ENCODE measurements at places on chromosomes 6 and 20.

- no peak for DNase-seq
Observed at GRCh38 chr6:130958468-130958867, 104.6 kb downstream of the EPB41L2 start.

DNA sequence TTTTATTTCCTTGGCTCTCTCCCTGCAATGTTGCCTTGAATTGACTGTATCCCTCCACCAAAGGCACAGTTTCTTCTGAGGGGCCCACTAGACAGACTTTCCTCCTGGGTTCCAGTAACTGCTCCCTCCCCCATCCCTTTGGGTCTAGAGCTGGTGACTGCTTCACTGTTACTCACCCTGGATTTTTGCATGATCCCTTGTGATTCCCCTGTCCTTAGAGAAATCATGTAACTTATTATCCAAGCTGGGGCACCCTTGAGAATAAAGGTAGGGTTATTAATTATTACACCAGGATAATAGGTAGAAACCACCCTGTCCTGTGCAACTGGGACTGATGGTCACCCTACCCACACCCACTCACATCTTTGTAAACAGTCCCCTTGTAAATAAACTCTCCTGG lies 67.5 kb upstream of the FYN start:
- no peak for DNase-seq

- DNase-seq = no peak
Observed at GRCh38 chr6:18742406-18742805, 355.3 kb downstream of the RNF144B start.

GRCh38 chr6:6559994-6560570 lies 28.4 kb upstream of the LY86 start:
- DNase-seq = no peak

DNA sequence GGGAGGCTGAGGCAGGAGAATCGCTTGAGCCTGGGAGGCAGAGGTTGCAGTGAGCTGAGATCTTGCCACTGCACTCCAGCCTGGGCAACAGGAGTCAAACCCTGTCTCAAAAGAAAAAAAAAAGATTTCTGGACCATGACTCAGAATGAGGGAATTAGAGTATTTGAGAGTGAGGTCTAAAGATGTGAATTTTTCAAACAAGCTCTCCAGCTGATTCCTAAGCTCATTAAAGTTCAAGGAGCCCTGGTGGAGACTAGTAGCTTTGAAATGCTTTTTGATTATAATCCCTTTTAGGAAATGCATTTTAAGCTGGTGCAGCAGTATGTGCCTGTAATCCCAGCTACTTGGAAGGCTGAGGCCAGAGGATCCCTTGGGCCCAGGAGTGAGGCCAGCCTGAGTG lies 21.8 kb upstream of the SRF start:
- DNase-seq = no peak

GRCh38 chr6:142879076-142879475 lies 65.9 kb downstream of the HIVEP2 start:
- DNase-seq = no peak

GRCh38 chr6:38549795-38550194 lies 89.9 kb downstream of the BTBD9 start:
- no peak for DNase-seq

GRCh38 chr6:157725836-157726235 lies 97.2 kb upstream of the SNX9 start:
- DNase-seq = no peak

DNA sequence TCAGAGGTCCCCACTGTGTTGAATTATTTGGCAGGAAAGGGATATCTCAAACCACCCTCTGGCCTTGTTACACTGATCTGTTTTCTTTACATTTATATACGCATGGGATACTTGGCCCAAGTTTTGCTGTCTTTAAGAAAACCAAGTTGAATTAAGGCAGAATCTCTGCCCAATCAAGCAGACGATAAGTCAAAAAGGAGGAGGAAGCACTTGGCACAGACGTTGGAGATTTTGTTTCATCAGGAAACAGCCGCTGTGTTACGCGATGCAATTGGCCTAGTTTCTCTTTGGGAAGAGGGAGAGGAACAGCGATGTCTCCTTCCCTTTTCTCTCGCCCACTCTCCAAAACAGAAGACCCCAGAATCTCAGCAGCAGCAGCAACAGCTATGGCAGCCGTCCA lies 20.2 kb upstream of the NAA20 start:
- DNase-seq = no peak

- DNase-seq = no peak
Observed at GRCh38 chr6:39933669-39934130, 562 bp downstream of the MOCS1 start.

DNA sequence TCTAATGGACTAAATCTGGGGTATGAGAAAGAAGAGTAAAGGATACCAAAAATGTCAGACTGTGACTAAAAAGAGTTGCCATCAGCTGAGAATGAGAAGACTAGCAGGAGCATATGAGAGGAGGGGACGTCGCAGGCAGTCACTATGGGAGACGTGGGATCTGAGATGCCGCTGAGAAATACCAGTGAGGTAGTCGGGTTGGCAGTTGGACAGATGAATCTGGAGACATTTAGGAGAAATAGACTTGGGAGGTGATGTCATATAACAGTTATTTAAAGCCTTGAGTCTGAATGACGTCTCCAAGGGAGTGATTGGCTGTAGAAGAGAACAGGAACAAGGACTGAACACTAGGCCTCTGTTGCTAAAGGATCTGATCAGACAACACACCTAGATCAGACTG lies 51.5 kb upstream of the TRIM26 start:
- DNase-seq = no peak

DNA sequence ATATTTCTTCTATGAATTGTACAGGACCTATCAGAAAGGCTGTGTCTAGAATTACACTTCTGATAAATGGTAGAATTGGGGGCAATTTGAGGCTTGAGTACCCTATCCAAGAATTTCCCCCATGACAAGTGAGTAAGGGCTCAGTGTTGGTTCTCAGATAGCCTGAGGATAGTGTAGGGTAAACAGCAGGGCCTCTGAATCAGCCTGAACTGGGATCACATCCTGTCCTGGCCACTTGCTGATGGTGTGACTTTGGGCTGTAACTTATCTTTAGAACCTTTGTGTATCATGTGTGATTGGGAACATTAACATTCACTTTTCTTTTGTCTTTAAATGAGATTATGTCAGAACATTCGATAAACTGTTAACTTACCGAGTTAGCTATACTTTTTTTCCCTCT lies 151.0 kb downstream of the CLIC5 start:
- DNase-seq = no peak

- no peak for DNase-seq
Observed at GRCh38 chr20:45253261-45253660, 1.1 kb downstream of the SLPI start.

DNA sequence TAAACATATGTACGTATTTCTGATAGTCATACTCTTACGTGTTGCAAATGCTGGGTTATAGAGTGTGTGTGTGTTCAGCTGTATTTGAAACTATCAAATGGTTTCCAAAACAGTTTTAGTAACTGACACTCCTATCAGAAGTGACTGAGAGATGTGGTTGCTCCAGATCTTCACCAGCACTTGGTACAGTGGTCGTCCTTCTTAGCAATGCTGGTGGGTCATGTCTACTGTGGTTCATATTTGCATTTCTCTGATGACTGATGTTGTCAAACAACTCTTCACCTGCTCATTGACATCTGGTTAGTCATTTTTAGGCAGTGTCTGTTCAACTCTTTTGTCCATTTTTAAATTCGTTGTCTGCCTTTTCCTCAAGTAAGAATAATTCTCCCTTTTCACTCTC lies 259.3 kb downstream of the KIF16B start:
- no peak for DNase-seq

DNA sequence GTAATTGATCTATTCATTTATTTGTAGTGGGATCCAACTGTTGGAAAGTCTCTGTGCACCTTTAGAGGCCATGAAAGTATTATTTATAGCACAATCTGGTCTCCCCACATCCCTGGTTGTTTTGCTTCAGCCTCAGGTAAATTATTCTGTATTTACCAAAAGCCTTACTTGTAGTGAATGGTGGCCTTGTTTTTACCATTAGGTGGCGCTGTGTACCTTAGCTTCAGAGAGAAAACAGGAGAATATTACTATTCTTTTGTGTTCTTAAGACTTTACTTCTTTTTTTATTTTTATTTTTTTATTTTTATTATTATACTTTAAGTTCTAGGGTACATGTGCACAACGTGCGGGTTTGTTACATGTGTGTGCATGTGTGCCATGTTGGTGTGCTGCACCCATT lies 23.7 kb downstream of the PEX7 start:
- peak; percentile 15 for DNase-seq

DNA sequence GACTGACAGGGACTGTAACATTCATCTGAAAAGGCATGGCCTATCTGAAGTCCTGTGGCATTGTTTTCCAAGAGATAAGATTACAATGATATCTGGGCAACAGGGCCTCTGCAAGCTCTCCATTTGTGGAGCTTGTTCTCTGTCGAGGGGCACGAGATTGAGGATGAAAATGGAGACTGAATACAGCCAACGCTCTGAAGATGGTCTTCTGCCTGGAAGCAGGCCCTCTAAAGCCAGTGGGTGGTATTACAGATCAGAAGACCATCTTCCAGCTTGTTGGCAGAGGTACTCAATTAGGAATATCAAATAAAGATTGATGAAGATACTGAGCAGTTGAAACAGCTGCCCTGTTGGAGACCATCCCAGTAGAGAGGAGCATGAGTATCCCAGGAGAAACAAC lies 288.2 kb downstream of the CENPW start:
- DNase-seq = no peak

DNA sequence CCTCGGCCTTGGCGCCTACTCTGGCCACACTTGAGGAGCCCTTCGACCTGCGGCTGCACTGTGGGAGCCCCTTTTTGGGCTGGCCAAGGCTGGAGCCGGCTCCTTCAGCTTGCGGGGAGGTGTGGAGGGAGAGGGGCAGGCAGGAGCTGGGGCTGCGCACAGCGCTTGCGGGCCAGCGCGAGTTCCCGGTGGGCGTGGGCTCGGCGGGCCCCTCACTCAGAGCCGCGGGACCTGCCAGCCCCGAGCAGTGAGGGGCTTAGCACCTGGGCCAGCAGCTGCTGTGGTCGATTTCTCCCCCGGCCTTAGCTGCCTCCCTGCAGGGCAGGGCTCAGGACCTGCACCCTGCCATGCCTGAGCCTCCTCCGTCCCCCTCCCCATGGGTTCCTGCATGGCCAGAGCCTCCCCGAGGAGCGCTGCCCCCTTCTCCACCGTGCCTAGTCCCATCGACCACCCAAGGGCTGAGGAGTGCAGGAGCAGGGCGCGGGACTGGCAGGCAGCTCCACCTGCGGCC lies 136.8 kb downstream of the EPHA7 start:
- no peak for DNase-seq

GRCh38 chr20:46631874-46632446 lies 19.3 kb downstream of the SLC13A3 start:
- DNase-seq = no peak

GRCh38 chr6:161596807-161597520 lies 323.1 kb upstream of the AGPAT4 start:
- no peak for DNase-seq

DNA sequence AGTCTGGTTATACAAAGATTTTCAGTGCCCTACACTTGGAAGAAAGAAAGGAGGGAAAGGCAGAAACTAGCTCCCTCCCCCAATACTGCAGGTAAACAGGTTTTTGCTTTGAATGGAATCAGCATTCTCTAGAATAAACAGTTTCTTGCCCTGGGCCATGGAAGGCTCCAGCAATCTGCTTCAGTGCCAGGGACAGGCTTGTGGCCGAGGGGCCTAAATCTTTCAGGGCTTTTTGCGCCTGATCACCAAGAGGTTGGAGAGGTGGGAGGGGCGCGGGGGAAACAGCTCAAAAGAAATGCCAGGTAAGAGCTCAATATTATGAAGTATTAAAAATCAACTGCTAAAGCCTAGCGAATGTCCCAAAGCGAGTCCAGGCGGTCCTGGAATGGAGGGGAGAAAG lies 23.8 kb downstream of the TFAP2B start:
- no peak for DNase-seq

DNA sequence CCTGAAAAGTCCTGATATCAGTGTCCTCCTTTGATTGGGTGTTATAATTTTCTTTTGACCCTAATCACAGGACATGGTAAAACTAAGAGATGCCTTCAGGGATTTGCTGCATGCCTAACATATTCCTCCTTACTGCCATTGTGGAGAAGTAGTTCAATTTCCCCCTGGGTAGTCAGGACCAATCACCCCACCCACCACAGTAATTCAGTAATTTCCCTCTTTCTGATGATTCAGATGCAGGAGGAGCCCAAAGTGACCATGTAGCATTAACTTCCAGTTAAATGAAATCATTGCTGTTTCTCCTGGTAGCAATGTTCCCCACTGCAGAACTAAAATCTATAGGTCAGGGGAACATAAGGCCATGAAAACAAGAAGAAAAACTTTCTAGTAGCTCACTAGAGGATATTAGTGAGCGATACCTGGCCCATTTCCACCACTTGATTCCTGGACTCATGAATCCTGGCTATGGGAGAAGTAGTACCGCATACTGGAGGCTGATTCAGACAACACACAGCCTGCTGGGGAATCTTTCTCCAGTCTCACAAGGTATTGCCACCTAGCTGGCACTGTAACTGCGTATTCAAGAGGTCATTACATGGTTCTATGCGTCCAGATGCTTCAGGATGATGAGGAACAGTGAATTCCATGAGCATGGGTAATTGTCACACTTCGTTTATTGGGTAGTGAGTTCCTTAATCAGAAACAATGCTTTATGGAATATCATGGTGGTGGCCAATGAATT lies 561.2 kb downstream of the HAO1 start:
- no peak for DNase-seq

DNA sequence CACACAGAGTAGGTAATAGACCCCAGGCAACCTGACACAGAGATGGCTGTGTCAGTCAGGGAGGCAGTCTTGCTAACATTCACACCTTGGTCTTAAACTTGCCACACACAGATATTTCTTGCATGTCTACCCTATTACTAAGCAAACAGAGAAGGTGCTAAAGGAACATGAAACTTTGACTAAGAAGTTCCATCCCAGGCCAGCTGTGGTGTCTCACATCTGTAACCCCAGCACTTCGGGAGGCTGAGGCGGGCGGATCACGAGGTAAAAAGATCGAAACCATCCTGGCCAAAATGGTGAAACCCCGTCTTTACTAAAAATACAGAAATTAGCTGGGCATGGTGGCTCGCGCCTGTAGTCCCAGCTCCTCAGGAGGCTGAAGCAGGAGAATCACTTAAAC lies 222.4 kb upstream of the JARID2 start:
- no peak for DNase-seq

DNA sequence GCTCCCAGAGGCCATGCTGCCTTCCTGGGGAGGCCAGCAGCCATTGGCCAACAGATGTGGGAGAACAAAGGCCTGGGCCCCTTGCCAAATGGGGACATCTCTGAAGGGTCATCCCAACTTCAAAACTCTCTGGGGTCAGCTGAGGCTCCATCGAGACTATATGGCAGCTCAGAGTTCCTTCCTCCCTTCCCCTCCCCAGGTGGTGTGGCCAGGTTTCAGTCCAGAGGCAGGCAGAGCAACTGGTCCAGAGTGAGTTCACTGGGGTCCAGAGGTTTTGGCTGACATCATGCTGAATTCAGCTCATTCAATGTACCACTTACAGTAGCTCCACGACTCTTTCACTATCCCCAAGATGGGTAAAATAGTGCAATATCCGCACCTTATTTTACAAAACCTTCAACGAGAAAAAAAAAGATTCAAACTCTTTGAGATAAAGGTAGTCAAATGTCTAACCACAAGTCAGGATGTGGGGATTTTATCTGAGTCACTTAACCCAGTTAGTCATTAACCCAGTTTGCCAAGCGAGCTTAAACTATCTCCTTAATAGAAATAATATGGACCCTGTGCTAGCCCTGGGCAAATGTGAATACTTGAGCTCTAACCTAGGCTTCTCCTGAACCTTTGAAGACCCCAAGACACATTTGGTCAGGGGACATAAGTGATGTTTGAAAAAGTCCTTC lies 108.4 kb upstream of the PLEKHG1 start:
- no peak for DNase-seq
